ENCODE measurements at places on chromosomes 7 and 10. TPM values are rescaled to one million over a fixed set of nuclear protein-coding genes. Genes with fewer than 3 reads are reported as not detected.

- no peak for DNase-seq
- no peaks in the 10 kb centered on the region for H3K4me1 ChIP-seq
- H3K36me3 ChIP-seq, result no peaks in the 10 kb centered on the region
Observed at GRCh38 chr7:124033807-124034753, 1.2 kb upstream of the TMEM229A start.

- H3K4me3 ChIP-seq, result no peak overlapping the region
- no peak for DNase-seq
- H3K4me1 ChIP-seq, result peaks cover 27% of the 10 kb centered on the region
Observed at GRCh38 chr10:79320820-79321493, 26.3 kb upstream of the PPIF start.

GRCh38 chr7:12647364-12648219, 39.8 kb upstream of the ARL4A start:
- peaks cover 11% of the 10 kb centered on the region for H3K4me1 ChIP-seq
- peak overlapping the region; percentile 59 for H3K27ac ChIP-seq
- H3K36me3 ChIP-seq, result no peaks in the 10 kb centered on the region
- H3K4me3 ChIP-seq, result no peak overlapping the region
- no peaks in the 10 kb centered on the region for H3K27me3 ChIP-seq

DNA sequence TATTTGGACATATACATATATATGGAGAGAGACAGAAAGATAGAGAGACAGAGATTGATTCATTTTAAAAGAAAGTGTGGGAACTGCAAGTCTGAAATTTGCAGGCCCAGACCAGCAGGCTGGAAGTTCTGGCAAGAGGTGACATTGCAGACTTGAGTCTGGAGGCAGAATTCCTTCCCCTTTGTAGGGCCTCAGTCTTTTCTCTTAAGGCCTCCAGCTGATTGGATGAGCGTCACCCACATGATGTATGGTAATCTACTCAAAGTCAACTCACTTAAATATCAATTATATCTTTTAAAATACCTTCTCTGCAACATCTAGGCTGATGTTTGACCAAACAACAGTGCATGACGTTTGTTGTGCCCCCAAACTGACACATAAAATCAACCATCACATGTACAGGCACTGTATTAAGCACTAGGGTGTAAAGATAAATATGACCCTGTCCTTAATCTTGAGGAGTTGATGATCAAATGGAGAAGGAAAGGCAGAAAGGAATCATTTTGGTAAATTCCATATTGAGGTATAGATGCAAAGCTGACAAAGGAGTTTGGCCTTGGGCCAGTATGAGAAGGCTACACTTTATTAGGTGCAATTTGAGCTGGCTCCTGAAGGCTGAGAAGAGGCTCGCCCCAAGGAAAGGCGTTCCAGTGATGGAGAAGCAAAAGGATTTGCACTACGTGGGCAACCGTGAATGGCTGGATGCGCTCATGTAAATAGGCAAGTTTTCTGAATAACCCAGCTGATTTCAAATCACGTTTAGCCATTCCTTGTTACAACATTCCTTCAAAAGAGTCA, 52.6 kb downstream of the BPGM start:
- H3K4me3 ChIP-seq, result no peak overlapping the region
- H3K27me3 ChIP-seq, result no peaks in the 10 kb centered on the region
- peaks cover 65% of the 10 kb centered on the region for H3K4me1 ChIP-seq
- H3K27ac ChIP-seq, result no peak overlapping the region

DNA sequence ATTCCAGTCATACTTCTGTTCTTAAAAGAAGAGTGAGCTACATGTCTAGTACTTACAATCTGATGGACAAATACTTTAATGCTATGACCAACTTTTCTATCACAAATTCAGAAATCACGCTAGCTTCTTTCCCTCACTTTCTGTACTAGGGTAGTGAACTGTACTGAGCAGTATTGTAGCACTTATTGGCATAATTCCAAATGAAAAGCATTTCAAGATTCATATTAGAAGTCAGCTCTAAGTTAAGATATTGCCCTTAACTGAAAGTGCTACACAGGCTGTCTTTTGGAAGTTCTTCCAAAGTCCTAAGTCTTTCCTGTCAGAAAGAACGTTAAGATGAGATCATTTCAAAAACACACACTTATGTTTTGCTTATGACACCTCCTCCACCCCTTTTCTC, 13.4 kb downstream of the P4HA1 start:
- H3K27me3 ChIP-seq, result no peaks in the 10 kb centered on the region
- H3K27ac ChIP-seq, result no peak overlapping the region
- peaks cover 5% of the 10 kb centered on the region for H3K4me1 ChIP-seq
- H3K36me3 ChIP-seq, result peaks cover 4% of the 10 kb centered on the region

- H3K27me3 ChIP-seq, result peaks cover 18% of the 10 kb centered on the region
- H3K4me1 ChIP-seq, result peaks cover 25% of the 10 kb centered on the region
- no peaks in the 10 kb centered on the region for H3K36me3 ChIP-seq
- no peak overlapping the region for H3K4me3 ChIP-seq
Observed at GRCh38 chr10:125631806-125632205, 51.2 kb downstream of the TEX36 start.

- DNase-seq, result no peak
- H3K27me3 ChIP-seq, result no peaks in the 10 kb centered on the region
- H3K4me3 ChIP-seq, result peak overlapping the region; percentile 20
- H3K27ac ChIP-seq, result peak overlapping the region; percentile 22
- peaks cover 65% of the 10 kb centered on the region for H3K4me1 ChIP-seq
Observed at GRCh38 chr10:71251319-71251718, 38.9 kb downstream of the UNC5B start.

DNA sequence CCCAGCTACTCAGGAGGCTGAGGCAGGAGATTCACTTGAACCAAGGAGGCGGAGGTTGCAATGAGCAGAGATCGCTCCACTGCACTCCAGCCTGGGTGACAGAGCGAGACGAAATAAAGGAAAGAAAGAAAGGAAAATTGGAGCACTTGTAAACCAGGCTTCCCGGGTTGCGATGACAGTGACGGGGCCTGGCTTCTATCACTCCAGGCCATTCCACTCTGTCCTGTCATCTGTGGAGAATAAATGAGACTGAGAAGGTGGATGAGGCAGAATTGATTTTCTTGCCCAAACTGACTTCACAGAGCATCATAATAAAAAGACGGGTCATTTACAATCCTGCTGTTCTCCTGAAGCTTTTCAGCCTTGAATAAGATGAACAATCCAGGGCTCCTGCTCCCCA, 12.1 kb upstream of the KPNA7 start:
- DNase-seq, result no peak
- peaks cover 4% of the 10 kb centered on the region for H3K27me3 ChIP-seq
- no peaks in the 10 kb centered on the region for H3K4me1 ChIP-seq
- H3K4me3 ChIP-seq, result no peak overlapping the region

GRCh38 chr10:4830551-4830950, 4.5 kb downstream of the AKR1E2 start:
- H3K4me1 ChIP-seq, result no peaks in the 10 kb centered on the region
- no peak for DNase-seq

DNA sequence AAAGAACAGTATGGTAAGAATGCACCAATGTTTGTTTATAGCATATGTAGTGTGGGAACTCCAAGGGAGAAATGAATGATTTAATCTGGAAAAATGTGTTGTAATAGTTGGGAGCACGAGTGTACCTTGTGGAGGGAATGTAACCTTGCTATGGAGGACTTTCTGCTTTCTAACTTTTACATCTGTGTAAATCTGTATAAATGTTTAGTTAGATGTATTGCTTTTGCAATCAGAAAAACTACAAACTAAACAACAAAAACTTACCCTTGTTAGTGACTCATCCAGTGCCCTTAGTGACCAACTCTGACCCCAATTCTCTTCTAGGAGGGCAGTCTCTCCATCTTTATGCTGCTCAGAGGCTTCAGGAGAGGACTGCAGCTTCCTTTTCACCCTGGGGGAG, 89.3 kb downstream of the CCNY start:
- H3K4me3 ChIP-seq, result no peak overlapping the region
- DNase-seq, result no peak
- no peaks in the 10 kb centered on the region for H3K27me3 ChIP-seq
- no peaks in the 10 kb centered on the region for H3K36me3 ChIP-seq
- H3K27ac ChIP-seq, result no peak overlapping the region

DNA sequence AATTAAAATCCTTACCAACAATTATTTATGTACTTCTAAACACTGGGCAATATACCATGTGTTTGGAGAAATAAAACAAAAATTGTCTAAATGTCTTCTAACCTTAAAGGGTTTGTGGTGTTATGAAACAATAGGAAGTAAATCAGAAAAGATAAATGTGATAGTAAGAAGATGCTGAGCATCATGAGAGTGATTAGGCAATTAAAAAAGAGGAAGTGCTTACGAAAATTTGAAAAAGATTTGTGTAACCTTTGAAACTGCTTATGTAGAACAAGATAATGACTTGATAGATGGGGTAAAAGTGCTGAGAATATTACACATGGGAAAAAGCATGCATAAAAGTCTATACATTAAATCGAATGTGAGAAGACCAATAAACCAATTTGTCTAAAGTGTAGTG, 573.4 kb upstream of the CNTNAP2 start:
- H3K4me1 ChIP-seq, result no peaks in the 10 kb centered on the region
- no peaks in the 10 kb centered on the region for H3K27me3 ChIP-seq
- no peaks in the 10 kb centered on the region for H3K36me3 ChIP-seq
- no peak overlapping the region for H3K4me3 ChIP-seq

GRCh38 chr10:124622158-124622557, 122.0 kb downstream of the FAM53B start:
- no peaks in the 10 kb centered on the region for H3K27me3 ChIP-seq
- H3K4me3 ChIP-seq, result no peak overlapping the region
- no peak overlapping the region for H3K27ac ChIP-seq
- no peaks in the 10 kb centered on the region for H3K36me3 ChIP-seq

DNA sequence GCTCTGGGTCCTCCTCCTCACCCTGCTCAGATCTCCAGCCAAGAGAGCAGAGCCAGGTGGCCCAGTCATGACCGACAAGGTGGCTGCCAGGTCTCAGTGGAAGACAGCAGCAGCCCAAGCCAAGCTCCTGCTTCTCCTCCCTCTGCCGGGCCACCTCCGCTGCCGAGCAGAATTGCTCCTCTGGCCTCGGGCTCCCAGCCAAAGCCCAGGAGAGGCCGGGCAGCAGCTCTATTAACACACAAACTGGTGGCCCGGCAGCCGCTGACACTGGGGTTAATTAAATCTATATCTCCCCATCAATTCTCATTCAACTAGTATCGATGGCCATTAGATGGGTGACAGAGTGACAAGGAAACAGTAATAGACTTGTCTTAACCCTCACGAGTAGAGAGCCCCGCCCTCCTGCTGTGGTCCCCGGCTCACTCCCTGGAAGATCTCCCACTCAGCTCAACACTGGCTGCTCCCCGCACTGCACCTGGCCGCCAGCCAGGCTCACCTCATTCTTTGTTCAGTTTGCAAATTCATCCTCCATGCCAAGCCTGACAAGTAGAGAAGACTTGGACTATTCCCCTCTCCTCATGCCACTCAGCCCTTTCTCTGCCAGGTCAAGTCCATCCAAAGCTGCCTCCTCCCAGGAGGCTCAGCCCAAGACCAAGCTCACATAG, 74.1 kb upstream of the UNC5B start:
- H3K27ac ChIP-seq, result no peak overlapping the region
- H3K27me3 ChIP-seq, result peaks cover 32% of the 10 kb centered on the region
- H3K4me1 ChIP-seq, result peaks cover 16% of the 10 kb centered on the region

DNA sequence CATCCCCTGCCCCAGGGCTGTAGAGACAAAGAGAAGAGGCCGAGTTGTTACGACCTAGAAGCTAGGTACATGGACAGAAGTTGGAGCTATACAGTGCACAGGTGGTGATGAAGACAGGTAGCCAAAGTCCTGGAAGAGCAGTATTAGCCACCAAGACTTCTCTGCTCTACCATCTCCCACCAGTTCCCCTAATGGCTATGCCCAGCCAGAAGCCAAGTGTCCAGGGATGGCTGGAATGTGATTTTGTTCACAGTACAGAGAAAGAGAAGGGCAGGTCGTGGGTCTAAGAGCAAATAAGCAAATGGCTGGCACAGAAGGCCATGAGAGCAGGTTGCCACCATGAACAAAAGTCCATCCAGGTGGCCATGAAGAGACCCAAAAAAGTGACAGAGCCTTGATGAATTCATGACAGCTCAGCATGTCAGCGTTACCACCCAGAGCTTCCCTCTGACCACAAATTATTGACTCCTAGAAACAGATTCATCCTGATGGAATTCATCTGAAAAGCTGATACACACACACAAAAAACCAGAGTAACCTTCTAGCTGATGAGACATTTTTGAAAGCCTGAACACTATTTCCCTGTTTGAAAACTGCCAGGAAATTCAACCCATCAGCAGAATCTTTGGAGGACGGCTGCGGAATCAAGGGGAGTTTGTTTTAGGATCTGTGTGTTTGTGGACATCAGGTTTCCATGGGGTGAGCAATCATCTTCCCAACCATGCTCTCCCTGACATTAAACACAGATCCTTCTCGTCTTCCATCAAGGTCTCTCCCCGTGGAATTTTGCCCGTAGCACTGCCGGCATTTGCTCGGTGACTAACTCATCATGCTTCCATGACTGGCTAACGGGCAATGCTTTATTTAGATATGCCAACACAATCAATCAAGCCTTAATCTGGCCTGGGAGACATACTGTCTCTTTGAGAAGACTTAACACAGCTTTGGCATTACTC, 906.7 kb upstream of the AUTS2 start:
- peaks cover 35% of the 10 kb centered on the region for H3K4me1 ChIP-seq
- DNase-seq, result no peak
- peaks cover 4% of the 10 kb centered on the region for H3K36me3 ChIP-seq
- H3K27me3 ChIP-seq, result peaks cover 12% of the 10 kb centered on the region
- H3K4me3 ChIP-seq, result no peak overlapping the region

GRCh38 chr10:58851606-58852005, 324.8 kb upstream of the PHYHIPL start:
- H3K27ac ChIP-seq, result no peak overlapping the region
- DNase-seq, result no peak
- no peaks in the 10 kb centered on the region for H3K27me3 ChIP-seq
- H3K36me3 ChIP-seq, result no peaks in the 10 kb centered on the region
- H3K4me3 ChIP-seq, result no peak overlapping the region

DNA sequence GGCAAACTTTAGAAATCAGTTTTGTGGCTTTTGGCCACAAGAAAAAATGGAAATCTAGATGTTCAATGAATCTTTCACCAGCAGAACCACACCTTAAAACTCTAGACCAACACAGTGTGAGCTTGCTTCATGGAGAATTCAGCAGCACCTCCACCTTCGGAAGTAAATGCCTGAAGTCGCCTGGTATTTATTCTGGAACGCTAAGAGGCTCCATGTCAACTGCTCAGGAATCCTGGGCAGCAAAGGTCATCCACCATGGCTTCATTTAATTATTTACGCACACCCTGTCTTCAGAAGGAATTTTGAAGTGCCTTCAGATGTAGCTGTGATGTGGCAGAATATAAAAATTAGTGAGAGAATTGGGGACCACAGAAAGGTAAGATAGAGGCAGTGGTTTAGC, 167.7 kb downstream of the GFRA1 start:
- no peak overlapping the region for H3K27ac ChIP-seq
- peaks cover 10% of the 10 kb centered on the region for H3K36me3 ChIP-seq
- H3K4me3 ChIP-seq, result no peak overlapping the region
- peaks cover 4% of the 10 kb centered on the region for H3K27me3 ChIP-seq

- peaks cover 20% of the 10 kb centered on the region for H3K4me1 ChIP-seq
- no peak overlapping the region for H3K27ac ChIP-seq
- H3K27me3 ChIP-seq, result no peaks in the 10 kb centered on the region
- peaks cover 24% of the 10 kb centered on the region for H3K36me3 ChIP-seq
- H3K4me3 ChIP-seq, result no peak overlapping the region
Observed at GRCh38 chr7:129886818-129887186, 66.0 kb downstream of the UBE2H start.

The ATP6V1F gene
- total RNA-seq, result 157 TPM

The STARD3NL gene
- 46.7 TPM for total RNA-seq

The TSPAN33 gene
- total RNA-seq, result 6.3 TPM

The STOX1 gene
- 4.0 TPM for total RNA-seq

The PUS7 gene
- total RNA-seq, result 15.5 TPM

The HPSE2 gene
- 19.8 TPM for total RNA-seq

The FRAT2 gene
- 36.4 TPM for total RNA-seq
